ENCODE measurements at places on chromosomes 4 and X. TPM values are rescaled to one million over a fixed set of nuclear protein-coding genes. Genes with fewer than 3 reads are reported as not detected.

DNA sequence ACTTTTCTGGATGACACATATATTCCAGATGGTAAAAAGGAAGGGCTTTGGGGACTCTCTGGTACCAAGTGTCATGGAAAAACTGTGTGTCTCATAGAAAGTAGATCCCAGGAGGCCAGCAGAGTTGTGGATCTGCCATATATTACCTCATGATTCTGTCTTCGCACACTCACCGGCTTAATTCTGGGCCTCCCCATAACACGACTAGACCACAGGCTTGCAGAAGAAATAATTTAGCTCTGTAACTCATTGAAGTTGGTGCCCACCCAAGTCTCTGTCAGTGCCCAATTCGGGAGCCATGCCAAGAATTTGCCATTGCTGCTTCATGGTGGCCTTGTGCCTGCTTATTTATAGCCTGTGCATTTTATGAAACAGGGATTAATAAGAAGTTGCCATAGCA is 104.5 kb downstream of the AR start:
- DNase-seq, result no peak
- no peaks in the 10 kb centered on the region for H3K36me3 ChIP-seq
- no peak overlapping the region for H3K27ac ChIP-seq
- H3K4me1 ChIP-seq, result no peaks in the 10 kb centered on the region
- no peaks in the 10 kb centered on the region for H3K27me3 ChIP-seq
- no peak overlapping the region for H3K4me3 ChIP-seq

- no peak for DNase-seq
- no peaks in the 10 kb centered on the region for H3K36me3 ChIP-seq
- no peak overlapping the region for H3K4me3 ChIP-seq
- H3K4me1 ChIP-seq, result no peaks in the 10 kb centered on the region
- no peaks in the 10 kb centered on the region for H3K27me3 ChIP-seq
- H3K27ac ChIP-seq, result no peak overlapping the region
These were observed 57.6 kb upstream of the RBPJ start for GRCh38 chr4:26263165-26263564.

GRCh38 chrX:368811-369562 is 17.7 kb downstream of the PPP2R3B start:
- DNase-seq, result peak; percentile 14
- H3K27ac ChIP-seq, result no peak overlapping the region
- peaks cover 22% of the 10 kb centered on the region for H3K36me3 ChIP-seq
- H3K4me3 ChIP-seq, result no peak overlapping the region
- peaks cover 43% of the 10 kb centered on the region for H3K4me1 ChIP-seq
- H3K27me3 ChIP-seq, result peaks cover 20% of the 10 kb centered on the region

GRCh38 chr4:71251261-71251660 is 87.6 kb upstream of the SLC4A4 start:
- no peak for DNase-seq
- no peak overlapping the region for H3K4me3 ChIP-seq
- H3K36me3 ChIP-seq, result no peaks in the 10 kb centered on the region
- no peaks in the 10 kb centered on the region for H3K27me3 ChIP-seq

- no peaks in the 10 kb centered on the region for H3K4me1 ChIP-seq
- no peak within 1 kb of the TSS for H3K27ac ChIP-seq
- H3K36me3 ChIP-seq, result no peaks in the 10 kb centered on the region
These were observed at the start of gene TLR10 for GRCh38 chr4:38782452-38783108. Gene TLR10, minus strand, starts transcription at chr4:38782990. Its CDS starts 7,400 bp downstream, at chr4:38775590.

The RAB9B gene
- total RNA-seq, result 11.2 TPM

The RTL5 gene
- total RNA-seq, result 8.2 TPM

The SPOCK3 gene
- 21.3 TPM for total RNA-seq
